ENCODE measurements at places on chromosomes 6 and 20.

- DNase-seq: peak; percentile 86
Observed at GRCh38 chr6:158488065-158488464, 71.8 kb upstream of the TMEM181 start.

- DNase-seq: no peak
Observed at GRCh38 chr6:47519279-47519678, 41.7 kb downstream of the CD2AP start.

- DNase-seq: no peak
Observed at GRCh38 chr6:14640631-14641030, 523.1 kb downstream of the CD83 start.

- no peak for DNase-seq
Observed at GRCh38 chr6:169386411-169387057, 132.9 kb upstream of the THBS2 start.

- no peak for DNase-seq
Observed at GRCh38 chr6:166814390-166814789, 142.0 kb downstream of the RNASET2 start.

DNA sequence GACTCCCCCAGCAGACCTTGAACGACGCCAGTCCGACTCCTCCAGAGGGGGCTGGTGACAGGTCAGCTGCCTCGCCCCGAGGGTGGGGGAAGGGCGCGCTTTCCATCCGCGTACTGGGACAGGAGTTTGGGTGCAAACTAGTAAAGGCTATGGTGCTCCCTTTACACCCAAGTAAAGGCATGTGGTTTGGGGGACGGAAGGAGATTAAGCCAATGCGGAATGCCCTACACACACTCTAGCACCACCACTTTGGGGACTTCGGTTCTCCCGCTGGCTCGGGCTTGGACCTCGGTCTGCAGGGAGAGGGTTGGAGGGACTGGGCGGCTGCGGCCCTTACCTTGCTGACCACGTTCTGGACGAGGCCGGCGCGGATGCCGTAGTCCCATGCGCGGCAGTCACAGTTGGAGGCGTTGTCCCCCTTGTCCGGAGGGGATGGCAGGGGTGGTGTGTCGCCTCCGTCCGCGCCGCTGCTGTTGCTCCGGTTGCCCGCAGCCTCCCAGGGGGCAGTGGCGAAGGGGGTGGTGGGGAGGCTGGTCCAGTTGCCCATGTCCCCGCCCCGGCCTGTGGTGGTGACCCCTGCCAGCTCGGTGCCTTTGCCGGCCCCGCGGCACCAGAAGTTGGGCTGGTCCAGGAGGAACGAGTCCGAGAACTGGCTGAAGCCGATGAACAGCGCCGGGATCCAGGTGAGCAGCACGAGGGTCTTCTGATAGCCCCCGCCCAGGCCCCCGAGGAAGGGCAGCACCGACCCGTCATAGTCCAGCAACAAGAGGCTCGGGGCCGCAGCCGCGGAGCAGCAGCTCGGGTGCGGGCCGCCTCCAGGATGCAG lies 1.1 kb downstream of the SLC22A23 start:
- no peak for DNase-seq

- DNase-seq: no peak
Observed at GRCh38 chr6:155143578-155144106, 120.2 kb upstream of the CLDN20 start.

DNA sequence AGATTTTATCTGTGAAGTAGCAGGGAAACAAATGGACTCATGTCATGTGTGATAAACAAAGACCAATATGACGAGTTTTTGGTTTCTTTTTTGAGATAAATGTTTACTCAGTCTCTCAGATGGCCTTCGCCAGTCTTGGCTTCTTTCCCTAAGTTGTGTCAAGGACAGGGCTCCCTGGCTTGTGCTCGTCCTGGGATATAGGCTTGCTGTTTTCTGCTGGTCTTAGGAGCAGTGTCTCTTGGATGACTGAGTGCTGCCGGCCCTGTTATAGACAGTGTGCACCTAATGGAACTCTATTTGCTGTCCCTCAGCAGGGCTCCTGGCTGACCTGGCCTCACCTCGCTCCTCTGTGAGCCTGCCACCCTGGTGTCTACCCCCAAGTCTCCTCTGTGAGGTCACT lies 324.1 kb upstream of the SYNCRIP start:
- DNase-seq: no peak

DNA sequence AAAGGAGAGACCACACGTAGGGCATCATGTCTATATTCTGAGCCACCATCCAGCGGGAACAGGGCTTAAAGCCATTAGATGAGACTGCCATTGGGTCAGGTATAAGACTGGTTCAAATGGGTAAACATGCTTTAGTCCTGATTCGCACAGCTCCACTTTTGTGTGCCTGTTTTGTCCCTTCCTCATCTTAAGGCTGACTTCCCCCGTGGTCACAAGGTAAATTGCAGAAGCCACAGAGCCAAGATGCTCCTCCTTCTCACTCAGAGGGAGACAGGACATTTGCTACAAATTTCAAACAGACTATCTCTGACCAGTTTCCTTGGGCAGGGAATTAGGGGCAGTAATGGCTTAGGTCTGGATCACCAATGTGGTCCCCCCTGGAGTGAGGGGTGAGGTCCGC lies 11.4 kb upstream of the IFNGR1 start:
- peak; percentile 73 for DNase-seq

GRCh38 chr6:1424306-1424927 lies 35.0 kb downstream of the FOXF2 start:
- DNase-seq: peak; percentile 66

- DNase-seq: no peak
Observed at GRCh38 chr20:62572980-62573379, 69.3 kb upstream of the SLCO4A1 start.

- DNase-seq: no peak
Observed at GRCh38 chr6:165662041-165662748, 846 bp downstream of the PDE10A start.

- DNase-seq: no peak
Observed at GRCh38 chr20:9744551-9744950, 94.3 kb downstream of the PAK5 start.

DNA sequence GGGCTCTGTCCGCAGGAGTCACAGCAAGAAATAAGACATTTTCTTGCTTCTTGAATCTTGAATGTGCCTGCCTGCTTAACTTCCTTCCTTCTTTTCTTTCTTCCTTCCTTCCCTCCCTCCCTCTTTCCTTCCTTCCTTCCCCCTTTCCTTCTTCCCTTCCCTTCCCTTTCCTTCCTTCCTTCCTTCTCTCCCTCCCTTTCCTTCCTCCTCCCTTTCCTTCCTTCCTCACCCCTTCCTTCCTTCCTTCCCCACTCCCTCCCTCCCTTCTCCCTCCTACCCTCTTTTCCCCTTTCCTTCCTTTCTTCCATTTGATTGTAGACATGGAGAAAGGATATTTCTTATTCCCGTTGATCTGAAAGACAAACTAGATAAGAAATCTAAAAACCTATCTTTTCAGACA lies 436.8 kb upstream of the AGPAT4 start:
- DNase-seq: no peak

GRCh38 chr6:145155411-145155810 lies 579.9 kb downstream of the EPM2A start:
- peak; percentile 20 for DNase-seq

DNA sequence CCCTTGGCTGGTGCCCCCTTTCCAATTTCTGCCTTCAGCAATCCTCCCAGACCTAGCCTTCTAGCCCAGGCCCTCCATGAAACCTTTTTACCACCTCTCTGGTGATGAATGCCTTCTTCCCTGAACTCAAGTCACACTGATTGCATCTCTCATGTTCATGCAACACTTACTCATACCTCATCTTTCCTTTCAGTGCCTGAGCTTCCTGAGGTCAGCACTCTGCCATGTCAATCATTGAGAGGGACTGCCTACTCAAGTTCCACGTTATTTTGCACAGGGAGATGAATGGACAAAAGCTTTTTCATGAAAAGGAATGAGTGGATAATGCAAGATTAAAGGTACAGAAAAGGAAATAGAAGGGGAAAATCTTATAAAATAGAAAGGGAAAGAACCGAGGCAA lies 60.1 kb upstream of the PLEKHG1 start:
- DNase-seq: no peak

DNA sequence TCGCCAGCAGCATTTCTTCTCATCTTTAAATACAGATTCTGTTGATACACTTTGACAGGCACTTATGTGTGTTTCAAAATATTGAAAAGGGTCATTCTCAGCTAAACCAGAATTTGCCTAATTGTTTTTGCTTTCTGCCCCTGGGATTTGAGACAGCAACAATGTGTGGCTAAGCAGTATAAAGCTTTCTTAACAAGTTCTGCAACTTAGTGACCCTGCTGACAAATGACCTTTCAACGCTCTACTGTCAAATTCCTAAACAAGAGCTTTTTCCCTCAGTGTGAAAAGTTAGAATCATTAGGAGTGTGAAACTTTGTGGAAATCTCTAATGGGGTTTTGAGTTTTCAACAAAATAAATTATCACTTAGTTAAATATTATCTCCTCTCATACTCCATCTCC lies 414.6 kb downstream of the RFPL4B start:
- DNase-seq: no peak

GRCh38 chr6:105816847-105817246 lies 269.3 kb upstream of the PRDM1 start:
- DNase-seq: no peak

- DNase-seq: no peak
Observed at GRCh38 chr6:19613678-19614077, 223.5 kb upstream of the ID4 start.

DNA sequence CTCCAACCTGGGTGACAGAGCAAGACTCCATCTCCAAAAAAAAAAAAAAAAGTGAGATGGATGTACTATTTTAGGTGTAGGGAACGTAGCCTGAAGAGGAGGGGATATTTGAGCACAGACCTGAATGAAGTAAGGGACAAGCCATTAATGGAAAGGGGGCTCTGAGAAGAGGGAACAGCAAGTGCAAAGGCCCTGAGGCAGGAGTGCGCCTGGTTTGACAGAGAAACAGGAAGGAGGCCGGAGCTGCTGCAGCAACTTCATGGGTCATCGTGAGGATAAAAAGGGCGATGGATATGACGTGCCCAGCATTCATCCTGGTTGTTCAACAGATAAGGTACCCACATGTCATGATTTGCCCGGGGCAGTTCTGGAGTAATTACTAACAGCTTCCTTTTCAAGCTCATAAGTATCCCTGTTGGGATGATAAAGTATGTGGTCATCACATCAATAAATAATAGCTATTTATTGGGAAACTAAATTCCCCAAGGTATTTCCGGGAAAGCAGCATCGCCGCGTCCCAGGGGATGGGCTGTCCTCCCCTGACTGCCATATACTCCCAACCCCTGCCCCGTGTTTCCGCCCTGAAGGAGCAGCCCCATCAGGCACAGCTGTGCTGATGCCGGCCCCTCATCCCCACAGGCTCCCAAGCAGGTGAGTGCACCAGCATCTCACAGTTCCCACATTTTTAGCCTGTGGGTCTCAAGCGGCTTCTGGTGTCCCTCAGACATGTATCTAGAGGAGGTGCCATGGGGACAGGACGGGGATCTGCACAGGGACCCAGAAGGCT lies 43.4 kb downstream of the DLGAP4 start:
- DNase-seq: no peak

- no peak for DNase-seq
Observed at GRCh38 chr6:133348846-133349245, 107.7 kb downstream of the EYA4 start.

- no peak for DNase-seq
Observed at GRCh38 chr6:56387621-56388414, 140.4 kb upstream of the COL21A1 start.

GRCh38 chr6:71248306-71248765 lies 40.3 kb upstream of the OGFRL1 start:
- DNase-seq: peak; percentile 87

DNA sequence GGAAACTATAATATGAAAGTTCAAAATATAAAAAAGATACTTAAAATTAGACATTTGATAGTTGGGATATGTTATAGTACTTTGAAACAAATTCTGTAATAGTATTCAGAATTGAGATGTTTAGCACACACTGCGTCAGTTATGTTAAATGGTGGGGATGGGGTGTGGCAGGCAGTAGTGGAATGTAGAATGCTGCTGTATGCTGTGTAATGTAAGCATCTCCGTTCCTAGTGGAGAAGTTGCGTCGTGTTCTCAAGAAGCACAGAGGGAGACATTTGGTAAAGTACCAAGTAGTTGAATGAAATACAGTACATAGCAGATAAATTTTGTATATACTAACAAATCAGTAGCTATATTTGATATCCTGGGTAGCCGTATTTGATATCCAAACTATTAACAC lies 192.4 kb downstream of the ZFAND3 start:
- no peak for DNase-seq

DNA sequence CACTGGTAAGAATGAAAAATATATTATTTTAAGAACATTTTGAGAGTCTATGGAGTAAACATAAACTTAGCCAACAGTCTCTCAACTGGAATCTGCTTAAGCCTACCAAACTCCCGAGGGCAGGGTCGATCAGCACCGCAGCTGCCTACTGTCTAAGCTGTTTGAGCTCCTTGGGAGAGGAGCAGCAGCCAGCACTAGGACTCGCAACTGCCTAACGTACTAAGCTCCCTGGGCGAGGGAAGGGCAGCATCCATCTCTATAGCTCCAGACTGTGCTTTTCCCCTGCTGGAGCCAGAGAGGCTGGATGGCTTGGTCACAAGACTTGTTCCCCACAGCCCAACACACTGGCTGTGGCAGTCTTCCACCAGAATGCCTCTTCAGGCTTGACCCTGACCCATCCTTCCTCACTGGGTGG lies 96.4 kb downstream of the MOXD1 start:
- no peak for DNase-seq

- DNase-seq: peak; percentile 91
Observed at GRCh38 chr6:158220786-158221442, 52.8 kb downstream of the GTF2H5 start.

GRCh38 chr20:39299783-39300182 lies 337.6 kb downstream of the DHX35 start:
- DNase-seq: no peak

DNA sequence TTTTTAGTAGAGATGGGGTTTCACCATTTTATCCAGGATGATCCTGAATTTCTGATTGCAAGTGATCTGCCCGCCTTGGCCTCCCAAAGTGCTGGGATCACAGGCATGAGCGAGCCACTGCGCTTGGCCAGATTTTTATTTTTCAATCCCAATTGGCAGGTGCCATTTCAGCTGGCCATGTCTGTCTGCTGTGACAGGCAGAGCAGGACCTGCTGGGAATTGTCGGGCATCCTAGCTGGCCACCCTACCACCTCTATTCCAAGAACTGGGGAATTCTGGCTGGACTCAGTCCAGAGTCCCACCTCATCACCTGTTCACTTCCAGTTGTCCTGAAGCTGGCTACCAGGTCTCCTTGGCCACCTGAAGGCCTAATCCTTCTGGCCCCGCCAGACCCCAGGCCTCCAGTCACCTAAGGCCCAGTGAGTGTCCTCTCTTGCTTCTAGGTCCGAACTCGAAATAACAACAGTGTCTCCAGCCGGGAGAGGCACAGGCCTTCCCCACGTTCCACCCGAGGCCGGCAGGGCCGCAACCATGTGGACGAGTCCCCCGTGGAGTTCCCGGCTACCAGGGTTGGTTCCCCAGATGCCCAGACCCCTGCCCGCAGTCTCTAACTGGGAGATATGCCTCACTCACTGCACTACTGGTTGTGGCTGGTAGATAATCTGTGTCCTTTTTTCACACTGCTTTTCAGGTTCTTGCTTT lies 24.0 kb downstream of the DNMT3B start:
- no peak for DNase-seq

GRCh38 chr6:84220809-84221409 lies 6.5 kb downstream of the CEP162 start:
- DNase-seq: peak; percentile 49
